ENCODE measurements at places on chromosomes 7 and 10.

GRCh38 chr10:120459185-120459584, 2.2 kb downstream of the PLPP4 start:
- DNase-seq: no peak

DNA sequence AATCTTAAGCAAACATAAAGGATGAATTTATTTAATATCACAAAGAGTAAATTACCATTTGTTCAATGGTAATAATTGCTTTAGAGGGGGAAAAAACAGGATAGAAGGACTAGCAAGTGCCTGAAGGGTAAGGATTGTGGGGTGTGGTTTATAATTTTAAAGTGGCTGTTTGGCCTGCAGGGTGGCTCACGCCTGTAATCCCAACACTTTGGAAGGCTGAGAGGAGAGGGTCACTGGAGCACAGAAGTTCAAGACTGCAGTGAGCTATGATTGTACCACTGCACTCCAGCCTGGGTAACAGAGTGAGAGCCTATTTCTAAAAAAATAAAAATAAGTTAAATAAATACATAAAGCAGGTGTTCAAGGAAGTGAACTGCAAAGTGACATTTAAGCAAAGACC, 199.9 kb upstream of the AHR start:
- no peak for DNase-seq

- peak; percentile 26 for DNase-seq
Observed at GRCh38 chr7:148575640-148576411, 14.7 kb upstream of the C7orf33 start.

DNA sequence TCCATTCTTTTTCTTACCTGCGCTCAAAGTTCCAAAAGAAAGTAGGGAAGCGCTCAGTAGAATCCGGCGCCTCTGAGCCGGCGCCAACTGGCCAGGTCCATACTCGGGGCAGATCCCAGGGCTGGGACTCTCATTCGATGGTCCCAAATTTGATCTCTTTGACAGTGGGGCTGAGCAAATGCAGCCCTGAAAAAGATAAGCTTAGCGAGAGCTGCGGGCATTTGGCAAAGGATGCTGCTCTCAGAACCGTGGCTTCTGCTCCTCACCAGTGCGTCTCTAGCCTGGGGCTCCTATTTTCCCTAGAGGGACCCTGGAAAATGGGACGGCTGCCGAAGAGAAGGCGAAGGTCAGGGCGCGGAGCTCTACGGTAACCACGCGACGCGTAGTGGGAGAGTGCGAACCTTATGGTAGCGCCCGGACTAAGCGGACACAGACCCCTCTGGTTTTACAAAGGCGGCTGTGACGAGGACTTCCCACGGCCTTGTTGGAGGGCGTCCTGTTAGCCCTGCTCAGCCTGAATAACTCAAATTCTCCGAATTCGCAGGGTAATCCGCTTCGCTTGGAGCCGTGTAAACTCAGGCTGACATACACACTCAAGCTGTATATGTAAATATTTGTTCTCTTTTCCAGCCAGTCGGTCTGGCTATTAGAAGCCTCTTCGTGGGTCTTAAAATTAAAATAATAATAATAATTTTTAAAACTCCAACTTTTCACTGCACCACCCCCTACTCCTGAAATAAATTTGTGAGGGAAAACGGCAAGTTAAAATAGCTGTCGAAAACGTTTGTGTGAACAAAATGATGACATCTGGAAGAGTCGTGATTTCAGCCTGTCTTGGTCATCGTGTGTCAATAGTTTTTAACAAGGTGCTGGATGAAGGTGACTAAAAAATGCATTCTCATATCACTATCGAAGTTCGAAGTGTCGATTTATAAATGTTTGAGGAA, 869 bp upstream of the TBX20 start:
- DNase-seq: no peak

DNA sequence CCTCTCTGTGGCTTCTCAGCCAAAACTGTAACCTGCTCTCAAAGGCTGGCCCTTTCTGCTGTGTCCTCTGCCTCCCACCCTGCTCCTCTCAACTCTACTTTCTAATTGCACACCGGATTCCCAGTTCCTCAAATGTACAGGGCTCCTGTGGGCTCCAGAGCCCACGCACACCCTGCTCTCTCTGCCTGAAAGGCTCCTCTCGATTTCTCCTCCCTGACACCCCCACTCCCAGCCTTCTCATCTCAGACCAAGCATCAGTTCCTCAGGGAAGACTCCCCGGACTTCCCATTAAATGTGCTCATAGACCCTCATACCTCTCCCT, 111.7 kb upstream of the STEAP1B start:
- no peak for DNase-seq

GRCh38 chr10:18738835-18739234, 79.6 kb downstream of the ARL5B start:
- no peak for DNase-seq

DNA sequence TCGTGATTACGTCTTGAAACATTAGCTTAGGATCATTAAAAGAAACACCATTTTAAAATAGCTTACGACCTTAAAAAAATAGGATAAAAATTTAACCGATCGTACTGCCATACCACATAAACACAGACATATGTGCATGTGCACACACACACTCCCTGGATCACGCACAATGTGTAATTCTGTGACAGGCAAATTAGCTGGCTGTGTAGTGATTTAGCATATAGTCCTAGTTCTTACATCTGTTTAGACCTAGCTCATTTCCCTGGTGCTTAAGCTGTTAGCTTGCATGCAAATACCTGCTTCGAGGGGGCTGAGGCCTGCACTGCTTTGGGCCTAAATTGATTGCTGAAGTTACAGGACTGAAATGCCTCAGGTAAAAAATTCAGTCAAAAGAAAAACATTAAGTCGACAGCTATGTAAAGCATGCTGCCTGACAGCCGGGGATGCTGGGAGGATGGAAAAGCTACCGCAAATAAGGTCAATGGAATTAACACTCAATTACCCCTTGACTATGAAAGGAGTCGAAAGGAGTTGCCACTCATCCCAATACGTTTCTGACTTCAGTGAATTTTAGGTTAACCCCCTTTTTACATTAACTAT, 267.1 kb upstream of the FZD8 start:
- DNase-seq: no peak

- no peak for DNase-seq
Observed at GRCh38 chr10:88039496-88040200, 176.2 kb downstream of the PTEN start.

DNA sequence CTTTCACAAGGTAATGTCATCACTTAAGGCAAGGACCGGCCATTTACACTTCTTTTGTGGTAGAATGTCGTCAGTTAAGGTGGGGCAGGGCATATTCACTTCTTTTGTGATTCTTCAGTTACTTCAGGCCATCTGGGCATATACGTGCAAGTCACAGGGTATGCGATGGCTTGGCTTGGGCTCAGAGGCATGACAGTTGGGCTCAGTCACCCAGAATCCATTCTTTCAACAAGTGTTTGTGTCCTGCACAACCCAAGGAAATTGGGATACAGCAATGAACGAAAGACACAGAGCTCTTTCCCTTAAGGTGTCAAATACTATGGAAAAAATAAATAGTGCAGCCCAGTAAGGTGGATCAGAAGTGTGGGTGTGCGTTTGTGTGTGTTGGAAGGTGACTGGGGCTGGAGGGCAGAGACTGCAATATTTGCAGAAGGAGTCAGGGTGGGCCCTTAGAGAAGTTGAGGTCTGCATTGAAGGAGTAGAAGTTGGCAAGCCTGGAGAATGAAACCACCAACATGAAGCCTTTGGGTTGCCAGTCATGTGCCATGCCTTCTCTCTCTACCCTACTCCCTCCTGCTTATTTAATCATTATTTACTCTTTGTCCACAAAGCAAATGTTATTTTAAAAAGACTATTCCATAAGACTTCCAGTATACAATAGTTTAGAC, 222.8 kb upstream of the PRKCQ start:
- no peak for DNase-seq

GRCh38 chr7:63998549-63998948, at the start of gene ZNF722:
Gene ZNF722, plus strand, starts transcription at chr7:63998849. Its CDS starts 113 bp downstream, at chr7:63998962.
- DNase-seq: no peak

DNA sequence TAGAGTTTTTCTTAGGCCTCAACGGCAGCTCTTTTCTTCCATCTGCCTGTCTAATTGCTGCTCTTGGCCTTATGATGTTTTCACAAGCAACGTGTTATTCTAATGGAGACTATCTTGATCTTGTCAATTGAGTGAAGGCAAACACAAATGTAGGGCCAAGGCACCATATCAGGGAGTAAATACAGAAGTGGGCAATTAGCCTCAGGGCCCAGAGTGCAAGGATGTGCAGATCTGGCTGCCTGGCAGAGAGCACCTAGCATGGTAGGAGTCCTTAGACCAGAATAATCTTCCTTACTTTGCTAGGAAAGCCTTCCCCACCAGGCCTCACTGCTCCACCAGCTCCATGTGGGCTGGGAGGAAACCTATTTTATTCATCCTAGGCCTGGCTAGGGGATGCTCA, 590.9 kb downstream of the LRMDA start:
- no peak for DNase-seq

- DNase-seq: no peak
Observed at GRCh38 chr7:107725138-107725740, 18.7 kb upstream of the CBLL1 start.

- no peak for DNase-seq
Observed at GRCh38 chr10:44030738-44031137, 354.2 kb downstream of the CXCL12 start.

DNA sequence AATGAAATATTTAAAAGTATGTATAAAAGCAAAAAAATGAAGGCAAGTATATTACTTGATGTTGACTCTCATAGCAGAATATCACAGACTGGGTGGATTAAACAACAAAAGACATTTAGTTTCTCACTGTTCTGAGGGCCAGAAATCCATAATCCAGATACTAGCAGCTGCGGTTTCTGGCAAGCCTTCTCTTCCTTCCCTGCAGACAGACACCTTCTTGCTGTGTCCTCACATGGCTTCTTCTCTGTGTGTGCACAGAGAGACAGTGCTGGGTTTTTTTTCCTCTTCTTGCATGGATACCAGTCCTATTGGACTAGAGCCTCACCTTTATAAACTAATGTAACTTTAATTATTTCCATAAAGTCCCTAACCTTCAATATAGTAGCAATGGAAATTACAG, 127.9 kb upstream of the AKR1E2 start:
- no peak for DNase-seq

DNA sequence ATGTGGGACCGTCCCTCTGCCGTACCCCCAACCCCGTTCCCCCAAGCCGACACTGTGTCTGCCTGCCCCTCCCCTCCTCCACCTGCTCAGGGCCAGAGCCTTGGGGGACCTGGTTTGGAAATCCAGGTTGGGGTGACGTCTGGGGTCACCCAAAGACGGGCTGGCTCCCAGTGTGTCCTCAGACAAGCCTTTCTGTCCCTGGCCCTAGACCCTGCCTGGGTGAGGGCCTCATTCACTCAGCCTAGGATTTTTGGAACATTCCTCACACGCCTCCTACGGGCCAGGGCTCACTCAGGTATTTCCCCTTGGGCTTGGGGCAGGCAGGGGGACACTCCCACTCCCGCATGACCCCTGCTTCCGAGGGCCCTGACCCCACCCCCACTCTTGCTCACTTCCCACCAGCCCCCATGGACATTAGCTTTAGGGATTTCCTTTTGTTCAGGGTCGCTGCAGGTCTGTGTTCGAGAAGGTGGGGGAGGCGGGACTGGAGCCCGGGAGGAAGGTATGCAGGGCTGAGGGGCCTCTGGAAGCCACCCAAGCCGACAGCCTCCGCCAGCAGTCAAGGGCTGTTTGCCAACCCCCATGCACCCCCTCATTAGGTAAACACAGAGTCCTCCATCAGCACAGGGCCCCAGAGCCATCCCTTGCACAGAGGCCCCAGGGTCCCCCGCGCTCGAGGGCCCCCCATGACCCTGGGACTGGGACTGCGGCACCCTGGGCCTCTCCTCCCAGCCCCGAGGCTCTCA, 35.1 kb downstream of the PDGFA start:
- no peak for DNase-seq

- DNase-seq: no peak
Observed at GRCh38 chr10:68586606-68587305, 26.6 kb downstream of the TET1 start.

DNA sequence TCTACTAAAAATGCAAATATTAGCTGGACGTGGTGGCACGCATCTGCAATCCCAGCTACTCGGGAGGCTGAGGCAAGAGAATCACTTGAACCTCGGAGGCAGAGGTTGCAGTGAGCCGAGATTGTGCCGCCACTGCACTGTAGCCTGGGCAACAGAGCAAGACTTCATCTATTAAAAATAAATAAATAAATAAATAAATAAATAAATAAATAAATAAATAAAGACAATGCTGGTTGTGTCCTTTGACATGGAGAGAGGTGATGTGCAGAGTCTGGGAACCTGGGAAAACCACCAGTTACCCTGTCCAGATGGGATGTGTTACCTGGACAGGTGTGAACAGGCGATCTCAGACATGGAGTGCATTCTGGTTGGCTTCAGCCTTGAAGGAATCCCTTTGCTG, 102.5 kb downstream of the COBL start:
- DNase-seq: no peak

DNA sequence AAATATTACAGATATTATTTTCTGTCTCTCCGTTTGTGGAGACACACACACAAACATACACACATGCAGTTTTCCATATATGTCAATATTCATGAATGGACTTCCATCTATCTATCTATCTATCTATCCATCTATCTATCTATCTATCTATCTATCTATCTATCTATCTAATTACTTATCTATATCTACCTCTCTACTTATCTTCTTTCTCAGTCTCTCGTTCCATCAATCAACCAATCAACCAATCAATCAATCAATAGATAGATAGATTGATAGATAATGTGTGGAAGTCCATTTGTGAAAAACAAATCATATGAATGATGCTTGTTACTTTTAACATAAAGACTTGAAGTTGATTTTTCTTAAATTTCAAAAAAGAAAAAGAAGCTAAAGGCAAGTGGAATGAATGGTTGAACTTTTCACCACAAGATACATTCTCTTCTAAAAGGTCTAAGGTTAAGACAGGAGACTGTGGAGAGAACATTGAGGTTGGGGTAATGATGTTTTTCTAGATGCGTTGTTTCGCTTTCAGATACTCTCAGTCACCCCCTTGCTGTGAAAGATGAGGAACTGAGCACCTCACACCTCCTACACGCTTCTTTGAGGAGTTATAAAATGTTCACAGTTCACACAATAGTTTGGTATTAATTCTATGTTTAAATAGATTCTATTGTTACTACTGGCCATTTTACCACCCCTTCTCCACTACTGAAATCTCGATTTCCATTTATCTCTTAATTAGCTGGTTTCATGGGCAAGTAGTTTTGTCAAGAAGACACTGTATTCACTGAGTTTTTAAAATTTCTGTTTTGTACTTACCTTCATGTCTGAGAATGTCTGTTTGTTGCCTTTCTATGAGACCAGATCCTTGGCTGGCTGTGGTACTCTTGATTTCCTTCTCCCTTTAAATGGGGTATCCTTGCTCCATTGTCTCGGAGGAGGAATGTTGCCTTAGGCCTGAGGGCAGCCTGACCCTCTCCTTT, 114.1 kb downstream of the EMX2 start:
- DNase-seq: no peak
